Pancreas (tissue), 10 donors: ENCODE measurements at places on chromosomes 13 and 19. TPM values are rescaled to one million over a fixed set of nuclear protein-coding genes. Genes with fewer than 3 reads are reported as not detected.

DNA sequence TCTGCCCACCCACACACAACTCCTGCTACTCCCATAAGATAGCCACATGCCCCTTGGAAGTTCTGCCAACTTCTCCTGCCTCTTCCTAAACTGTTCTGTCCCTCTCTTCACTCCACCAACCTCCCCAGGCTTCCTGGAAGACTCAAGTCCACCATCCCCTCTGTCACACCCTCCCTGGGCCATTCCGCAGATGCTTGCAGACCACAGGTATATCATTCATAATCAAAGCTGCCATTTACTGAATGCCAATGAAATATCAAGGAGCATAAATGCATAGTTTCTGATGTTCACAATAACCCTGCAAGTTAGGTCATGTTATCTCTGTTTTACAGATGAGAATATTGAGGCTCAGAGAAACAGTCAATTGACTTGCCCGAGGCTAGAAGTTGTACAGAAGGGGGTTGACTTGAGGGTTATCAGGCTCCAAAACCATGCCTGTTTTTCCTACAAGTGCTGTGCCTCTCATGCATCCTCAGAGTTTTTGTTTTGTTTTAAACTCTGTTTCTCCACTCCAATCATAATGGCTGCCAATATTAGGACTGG lies 135.6 kb downstream of the SLC7A1 start:
- H3K4me3 ChIP-seq: no peak overlapping the region
- H3K27ac ChIP-seq: no peak overlapping the region

- no peaks in the 10 kb centered on the region for H3K27me3 ChIP-seq
- no peaks in the 10 kb centered on the region for H3K36me3 ChIP-seq
- no peak for DNase-seq
Observed at GRCh38 chr13:90233933-90234672, 1113.4 kb upstream of the MIR17HG start.

GRCh38 chr13:73189362-73189761 lies 130.6 kb downstream of the KLF5 start:
- no peak overlapping the region for H3K27ac ChIP-seq
- no peaks in the 10 kb centered on the region for H3K27me3 ChIP-seq
- no peak overlapping the region for H3K4me3 ChIP-seq

GRCh38 chr13:34897220-34897619 lies 44.9 kb upstream of the NBEA start:
- DNase-seq: no peak
- H3K4me1 ChIP-seq: no peaks in the 10 kb centered on the region
- no peaks in the 10 kb centered on the region for H3K36me3 ChIP-seq
- H3K27me3 ChIP-seq: no peaks in the 10 kb centered on the region
- H3K4me3 ChIP-seq: no peak overlapping the region

DNA sequence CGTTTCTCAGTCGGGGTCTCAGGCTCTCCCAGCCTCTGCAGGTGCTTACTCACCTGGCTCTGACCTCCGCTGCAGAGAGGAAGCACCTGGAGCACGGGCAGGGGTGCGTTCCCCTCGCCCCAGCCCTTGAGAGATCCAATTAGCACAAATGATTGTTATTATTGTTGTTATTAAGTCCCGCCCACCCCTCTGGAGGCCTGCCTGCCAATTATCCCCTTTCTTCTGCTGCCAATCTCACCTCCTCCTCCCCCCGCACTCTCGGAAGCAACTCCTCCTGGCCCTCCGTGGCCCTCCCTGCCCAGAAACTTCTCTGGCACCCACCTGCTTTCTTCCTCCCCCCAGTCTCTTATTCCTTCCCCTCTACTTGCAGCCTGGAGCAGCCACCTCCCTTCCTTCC lies 8.8 kb downstream of the ZNF787 start:
- H3K27me3 ChIP-seq: no peaks in the 10 kb centered on the region
- DNase-seq: no peak
- H3K4me1 ChIP-seq: peaks cover 61% of the 10 kb centered on the region
- H3K36me3 ChIP-seq: no peaks in the 10 kb centered on the region

Gene IL17D
- total RNA-seq: 0.62 TPM
